ENCODE measurements at places on chromosomes 3 and 15.

DNA sequence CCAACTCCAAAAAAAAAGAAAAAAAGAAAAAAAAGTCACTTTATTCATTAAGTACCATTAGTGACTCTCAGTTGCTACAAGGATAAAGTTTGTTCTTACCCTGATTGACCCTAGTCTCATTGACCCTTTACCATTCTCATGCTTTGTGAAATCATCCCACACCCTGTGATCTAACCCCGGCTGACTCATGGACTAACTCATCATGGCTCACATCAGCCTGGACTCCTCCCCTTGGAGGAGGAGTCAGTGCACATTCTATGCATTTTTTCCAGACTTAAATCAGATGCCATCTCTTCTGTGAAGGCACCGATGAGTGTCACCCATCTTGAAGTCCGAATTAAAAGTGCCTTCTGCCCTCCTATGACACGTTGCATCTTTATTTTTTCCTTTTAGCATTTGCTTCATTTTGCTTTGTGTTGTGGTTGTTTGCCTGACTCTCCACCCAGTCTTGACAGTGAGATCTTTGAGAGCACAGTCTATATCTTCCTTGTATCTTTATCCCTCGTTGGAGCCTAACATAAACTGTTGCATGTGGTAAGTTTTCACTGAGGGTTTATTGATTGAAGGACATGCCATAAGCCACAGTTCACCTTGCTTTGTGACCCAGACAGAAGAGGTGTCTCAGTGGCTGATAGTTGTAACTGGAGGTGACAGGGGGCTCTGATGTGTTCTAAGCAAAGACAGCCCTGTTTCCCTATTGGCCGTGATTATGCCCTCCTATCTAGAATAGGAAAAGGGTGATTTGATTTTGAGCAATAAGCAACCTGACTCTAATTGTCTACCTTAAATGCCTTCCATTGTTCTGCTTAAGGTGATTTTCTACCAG is 72.1 kb downstream of the IL1RAP start:
- no peak for DNase-seq

GRCh38 chr3:74139648-74140047 is 474.8 kb downstream of the CNTN3 start:
- no peak for DNase-seq

GRCh38 chr15:25246641-25247406 is 192.0 kb downstream of the UBE3A start:
- no peak for DNase-seq

- no peak for DNase-seq
These were observed 134.1 kb upstream of the MNS1 start for GRCh38 chr15:56598991-56599390.

GRCh38 chr3:192128922-192129321 is 598.4 kb downstream of the FGF12 start:
- DNase-seq, result no peak

- DNase-seq, result no peak
These were observed 45.8 kb upstream of the ATP13A3 start for GRCh38 chr3:194532591-194532990.

GRCh38 chr3:197139586-197139985 is 110.0 kb upstream of the MELTF start:
- no peak for DNase-seq

DNA sequence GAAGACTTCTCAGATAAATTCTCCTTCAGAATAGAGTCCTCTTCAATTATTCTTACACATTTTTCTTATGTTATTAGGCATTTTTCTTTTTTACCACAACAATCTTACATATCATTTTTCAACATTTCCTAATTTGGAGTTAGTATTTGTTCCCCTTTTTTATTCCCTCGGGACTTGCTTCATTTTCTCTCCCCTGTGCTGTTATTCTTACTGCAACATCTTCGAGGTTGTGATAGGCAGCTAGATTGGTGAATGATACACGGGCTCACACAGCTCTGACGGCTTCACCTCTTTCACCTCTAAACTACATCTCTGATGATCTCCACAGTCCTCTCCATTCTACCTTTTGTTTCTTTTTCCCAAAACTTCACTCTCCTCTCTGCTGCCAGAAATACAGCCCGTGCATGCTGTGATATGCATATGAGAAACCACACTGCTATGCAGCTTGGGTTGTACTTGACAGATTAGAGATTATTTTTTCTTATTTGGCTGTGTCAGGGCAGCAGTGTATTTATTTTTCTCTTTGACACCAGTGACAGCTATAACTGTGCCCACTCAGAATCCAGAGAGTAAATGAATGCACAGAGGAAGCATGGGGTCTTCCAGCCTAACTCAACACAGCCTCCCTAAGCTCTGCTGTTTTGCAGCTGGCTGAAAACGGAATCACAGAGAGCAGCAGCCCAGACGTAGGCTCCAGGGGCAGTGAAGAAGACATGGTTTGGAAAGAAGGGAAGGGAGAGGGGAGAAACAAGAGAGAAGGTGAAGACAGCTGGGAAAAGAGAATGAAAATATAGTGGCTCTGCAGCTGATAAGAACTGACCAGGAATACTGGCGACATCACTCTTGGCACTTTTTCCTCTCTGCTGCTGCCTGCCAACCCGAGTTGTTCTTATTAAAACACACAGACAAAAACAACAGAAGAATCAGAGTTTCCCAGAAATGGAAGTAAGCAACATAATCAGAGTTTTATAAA is 61.8 kb downstream of the SLC9A9 start:
- no peak for DNase-seq

GRCh38 chr15:63941698-63942465 is 104.4 kb downstream of the DAPK2 start:
- DNase-seq, result no peak

DNA sequence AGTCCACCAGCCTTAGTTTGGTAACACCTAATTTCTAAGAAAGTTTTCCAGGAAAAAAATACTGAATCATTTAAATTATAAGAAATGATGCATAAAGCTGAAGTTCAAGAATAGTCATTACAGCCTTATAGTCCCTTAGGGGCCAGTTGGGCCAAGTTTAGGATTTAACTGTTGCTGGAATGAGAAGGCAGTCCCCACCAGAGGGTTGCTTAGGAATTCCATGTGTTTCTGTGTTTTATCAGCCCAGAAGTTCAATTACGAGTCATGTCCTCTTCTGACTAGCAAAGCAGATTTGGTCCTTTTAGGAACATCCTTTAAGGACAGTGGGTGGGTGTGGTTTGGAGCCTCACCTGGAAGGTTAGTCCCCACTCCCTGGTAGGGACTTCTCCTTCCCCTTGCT is 57.0 kb upstream of the NR2E3 start:
- no peak for DNase-seq

- no peak for DNase-seq
These were observed 174.4 kb upstream of the CMC1 start for GRCh38 chr3:28067014-28067413.

DNA sequence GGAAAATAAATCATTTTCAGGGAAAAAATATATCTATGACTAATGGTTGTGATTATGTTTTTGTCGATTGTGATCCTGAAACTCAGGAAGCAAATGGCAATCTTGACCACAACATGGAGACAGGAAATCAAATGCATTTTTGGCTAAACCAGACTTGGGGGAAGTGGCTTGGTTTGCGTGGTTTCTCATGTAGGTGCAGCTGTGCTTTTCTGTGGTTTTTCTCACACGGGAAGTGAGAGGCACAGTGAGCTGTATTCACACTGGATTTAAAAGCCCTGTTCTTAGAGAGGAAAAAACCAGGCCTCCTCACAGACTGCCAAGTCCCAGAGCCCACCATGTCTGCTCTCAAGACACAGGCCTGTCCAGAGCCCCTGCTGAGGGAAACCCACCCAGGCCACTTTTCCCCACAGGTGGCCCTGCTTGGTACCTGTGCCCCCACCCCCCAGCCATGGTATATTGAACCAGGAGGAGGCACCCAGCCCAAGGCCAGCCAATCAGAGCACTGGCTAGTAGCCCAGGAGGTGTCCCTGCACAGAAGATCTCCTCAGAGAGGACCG is 46.1 kb downstream of the BTD start:
- no peak for DNase-seq

GRCh38 chr3:114557791-114558190 is 264.0 kb downstream of the TIGIT start:
- DNase-seq, result no peak
